ENCODE measurements at places on chromosomes 6 and 20.

DNA sequence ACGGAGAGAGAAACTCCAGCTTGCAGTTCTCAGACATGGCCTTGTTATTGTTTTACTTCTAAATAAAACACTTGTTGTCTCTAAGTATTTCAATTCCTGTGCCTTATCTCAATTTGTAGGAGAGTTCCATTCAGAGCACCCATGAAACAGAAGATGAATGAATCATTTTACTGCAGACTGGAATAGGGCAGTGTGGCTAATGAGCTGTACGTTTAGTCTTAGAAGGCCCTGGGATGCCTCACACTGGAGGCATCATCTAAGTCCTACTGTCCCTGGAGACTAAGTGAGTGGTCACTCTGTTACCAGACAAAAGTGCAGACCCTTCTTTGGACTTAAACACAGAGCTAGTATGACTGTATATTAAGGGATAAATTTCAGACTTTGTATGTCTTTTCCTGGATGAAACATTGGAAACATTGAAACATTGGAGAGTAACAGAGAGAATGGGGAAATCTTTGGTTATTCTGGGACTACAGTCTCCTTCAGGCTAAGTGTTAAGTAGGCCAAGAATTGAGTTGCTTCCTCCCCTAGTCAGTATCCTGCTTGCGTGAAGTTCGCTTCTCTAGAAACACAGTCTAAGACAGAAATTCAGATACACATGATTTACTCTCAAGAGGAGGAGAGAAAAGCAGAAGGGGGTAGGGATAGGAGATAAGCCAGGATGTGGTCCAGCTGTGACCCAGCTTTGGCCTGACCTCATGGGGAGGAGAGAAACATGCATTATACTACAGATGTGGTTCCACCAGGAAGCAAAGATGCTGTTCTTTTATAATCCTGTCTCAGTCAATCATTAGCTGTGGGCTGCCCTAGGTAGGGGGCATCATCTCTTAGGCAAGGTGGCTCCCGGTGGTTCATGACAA is 167.4 kb upstream of the BMP2 start:
- no peak for DNase-seq

DNA sequence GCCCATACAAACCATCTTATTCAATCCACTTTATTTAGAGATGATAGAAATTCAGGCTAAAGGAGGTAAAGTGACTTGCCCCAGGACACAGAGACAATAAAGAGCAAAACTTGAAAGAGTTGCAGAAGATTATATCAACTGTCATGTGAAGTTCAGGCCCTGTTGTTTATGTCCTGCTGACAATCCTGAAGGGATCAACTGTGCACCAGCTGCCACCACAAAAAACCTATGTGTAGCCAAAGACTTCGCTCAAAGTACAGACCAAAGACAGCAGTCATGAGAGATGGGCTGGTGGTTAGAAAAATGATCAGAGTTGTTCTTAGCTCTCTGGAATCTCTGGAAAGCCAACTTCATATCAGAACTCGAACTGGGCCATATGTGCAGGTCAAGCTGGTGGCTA is 16.0 kb upstream of the CITED2 start:
- DNase-seq = no peak

DNA sequence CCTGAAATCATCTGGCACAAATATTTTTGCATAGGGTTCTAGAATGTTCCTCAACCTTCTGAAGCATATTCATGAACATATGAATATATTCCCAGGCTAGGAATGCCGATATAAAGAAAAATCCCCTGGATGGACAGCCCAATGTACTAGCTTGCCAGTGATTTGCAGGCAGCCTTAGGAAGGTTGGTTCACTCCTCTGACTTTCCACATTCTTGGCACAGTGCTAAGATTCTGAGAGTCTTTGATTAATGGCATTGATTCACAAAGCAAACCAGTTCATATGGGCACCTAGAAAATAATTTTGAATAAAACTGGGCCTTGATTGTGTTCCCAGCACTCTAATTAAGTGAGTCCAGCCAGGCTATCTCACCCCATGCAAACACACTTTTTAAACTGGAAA is 56.9 kb upstream of the ENPP4 start:
- no peak for DNase-seq

GRCh38 chr6:5619249-5619648 is 357.9 kb downstream of the FARS2 start:
- no peak for DNase-seq

GRCh38 chr6:128397996-128398395 is 122.4 kb downstream of the PTPRK start:
- no peak for DNase-seq

GRCh38 chr6:157954150-157955117 is 27.2 kb upstream of the SYNJ2 start:
- DNase-seq = no peak

GRCh38 chr6:150093397-150093796 is 24.5 kb upstream of the ULBP3 start:
- no peak for DNase-seq

DNA sequence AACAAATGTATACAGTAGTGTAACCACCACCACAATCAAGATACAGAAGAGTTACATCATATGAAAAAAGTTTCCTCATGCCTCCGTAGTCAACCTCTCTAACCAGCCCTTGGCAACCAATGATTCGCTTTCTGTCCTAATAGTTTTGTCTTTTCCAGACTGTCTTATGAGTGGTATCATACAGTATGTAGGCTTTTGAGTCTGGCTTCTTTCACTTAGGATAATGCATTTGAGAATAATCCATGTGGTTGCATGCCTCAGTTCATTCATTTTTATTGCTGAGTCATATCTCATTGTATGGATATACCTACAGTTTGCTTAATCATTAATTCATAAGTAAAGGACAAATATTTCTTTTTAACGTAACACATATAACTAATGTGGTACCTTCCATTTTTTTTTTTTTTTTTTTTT is 86.4 kb upstream of the RIPOR2 start:
- no peak for DNase-seq

DNA sequence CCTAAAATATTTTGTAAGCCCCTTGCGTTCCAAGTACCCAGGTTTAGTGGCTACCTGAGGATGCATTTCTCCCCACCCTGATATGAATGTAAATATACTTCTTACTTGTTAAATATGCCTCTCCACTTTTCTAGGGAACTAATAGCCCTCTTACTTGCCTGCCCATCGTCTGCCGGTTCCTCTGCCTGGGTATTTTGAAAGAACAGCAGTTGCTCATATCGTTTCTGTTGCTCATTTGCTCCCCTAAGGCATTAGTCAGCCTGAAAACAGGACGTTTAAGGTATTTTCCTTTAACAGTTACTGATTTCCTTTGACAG is 141.3 kb upstream of the CARMIL1 start:
- peak; percentile 27 for DNase-seq

DNA sequence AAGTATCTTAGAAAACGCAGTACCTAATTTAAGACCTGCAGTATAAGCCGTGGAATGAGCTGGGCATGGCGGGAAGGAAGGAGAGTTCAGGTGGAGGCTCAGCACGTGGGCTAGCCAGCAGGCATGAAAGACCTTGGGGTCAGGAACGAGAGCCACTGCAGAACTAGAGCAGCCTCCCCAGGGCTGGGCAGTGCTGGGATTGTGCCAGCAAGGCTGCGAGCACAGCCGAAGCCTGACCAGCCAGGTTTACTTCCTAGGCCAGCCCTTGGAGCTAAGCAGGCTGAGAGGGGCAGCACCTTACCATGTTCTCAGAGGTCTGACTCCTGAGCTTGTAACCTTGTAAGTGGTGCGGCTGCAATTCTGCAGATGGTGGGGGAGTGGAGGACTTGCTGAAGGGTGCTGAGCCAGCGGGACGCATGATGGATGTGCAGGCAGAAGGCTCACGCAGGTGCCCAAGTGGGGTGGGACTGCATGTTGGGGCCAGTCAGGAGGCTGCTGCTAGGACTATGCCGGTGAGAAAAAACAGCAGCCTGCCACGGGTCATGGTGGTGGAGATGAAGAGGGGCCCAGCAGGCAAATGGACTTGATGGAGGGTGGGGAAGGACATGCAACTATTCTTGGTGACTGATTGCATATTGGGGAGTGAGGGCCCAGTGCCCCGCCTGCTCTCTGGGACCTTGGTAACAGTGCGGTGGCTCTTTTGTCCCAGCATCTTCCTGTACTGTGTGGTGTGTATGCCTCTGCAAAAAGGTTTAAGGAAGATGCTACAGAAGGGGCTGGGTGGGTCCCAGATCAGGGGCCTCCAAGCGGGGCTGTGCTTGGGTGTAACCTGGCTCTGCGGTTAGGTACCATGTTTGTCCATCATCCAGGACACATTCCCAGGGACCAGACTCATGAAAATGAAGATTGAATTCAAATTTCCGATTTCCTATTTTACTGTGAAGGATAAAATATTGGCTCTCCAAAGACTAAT is 37.6 kb upstream of the IRF4 start:
- DNase-seq = no peak

- peak; percentile 95 for DNase-seq
Observed at GRCh38 chr20:13546497-13547131, 92.1 kb downstream of the TASP1 start.

DNA sequence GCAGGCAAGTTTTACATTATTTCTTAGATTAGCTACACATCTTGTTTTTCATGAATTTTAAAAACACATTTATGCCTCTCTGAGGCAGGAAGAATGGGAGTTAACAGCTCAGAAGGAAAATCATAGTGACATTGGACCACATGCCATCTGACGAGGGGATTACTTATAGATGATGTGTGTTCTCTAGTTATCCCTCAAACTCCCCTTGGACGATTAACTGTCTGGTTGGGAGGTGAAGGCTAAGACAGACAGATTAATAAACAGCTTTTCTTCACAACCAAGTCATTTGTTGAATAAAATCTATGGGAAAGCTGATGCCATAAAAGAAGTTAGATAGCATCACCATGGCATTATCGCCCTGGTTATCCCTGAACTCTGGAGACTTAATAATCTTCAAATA is 80.0 kb upstream of the PREP start:
- DNase-seq = no peak

GRCh38 chr20:51400051-51400926 is 142.2 kb downstream of the NFATC2 start:
- no peak for DNase-seq

DNA sequence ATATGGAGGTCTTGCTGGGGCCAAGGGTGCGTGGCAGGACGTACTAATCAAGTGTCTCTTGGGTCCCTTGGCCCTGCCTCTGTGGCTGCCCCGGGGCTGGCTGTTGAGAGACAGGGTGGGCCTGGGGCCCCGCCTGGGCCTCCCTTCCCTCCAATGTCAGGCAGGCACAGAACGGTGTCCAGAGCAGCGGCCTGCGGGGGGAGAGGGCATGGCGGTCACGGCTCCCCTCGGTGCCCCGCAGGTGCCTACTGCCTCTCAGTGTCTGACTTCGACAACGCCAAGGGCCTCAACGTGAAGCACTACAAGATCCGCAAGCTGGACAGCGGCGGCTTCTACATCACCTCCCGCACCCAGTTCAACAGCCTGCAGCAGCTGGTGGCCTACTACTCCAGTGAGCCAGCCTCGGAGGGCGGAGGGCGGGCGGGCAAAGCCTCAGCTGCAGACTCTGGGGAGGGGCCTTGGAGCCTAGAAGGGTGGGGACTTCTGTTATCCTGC is 50.0 kb downstream of the SRC start:
- no peak for DNase-seq

DNA sequence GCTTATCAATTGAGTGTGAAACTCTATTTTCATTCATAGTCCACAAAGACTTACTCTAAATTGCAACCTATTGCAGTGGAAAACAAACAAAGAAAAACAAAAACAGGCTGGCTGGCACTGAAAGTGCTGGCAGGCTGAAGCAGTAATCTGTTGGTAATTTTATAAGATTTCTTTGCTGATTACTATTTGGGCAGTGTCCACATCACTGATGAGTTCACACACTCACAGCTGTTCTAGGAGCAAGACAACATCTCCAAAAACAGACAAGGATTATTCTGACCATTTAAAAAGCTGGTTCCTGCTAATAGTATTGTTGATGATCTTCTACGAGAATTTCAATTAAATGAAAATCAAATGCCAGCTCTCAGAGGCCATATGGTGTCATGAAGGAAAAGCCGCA is 26.9 kb downstream of the MARCKS start:
- no peak for DNase-seq

DNA sequence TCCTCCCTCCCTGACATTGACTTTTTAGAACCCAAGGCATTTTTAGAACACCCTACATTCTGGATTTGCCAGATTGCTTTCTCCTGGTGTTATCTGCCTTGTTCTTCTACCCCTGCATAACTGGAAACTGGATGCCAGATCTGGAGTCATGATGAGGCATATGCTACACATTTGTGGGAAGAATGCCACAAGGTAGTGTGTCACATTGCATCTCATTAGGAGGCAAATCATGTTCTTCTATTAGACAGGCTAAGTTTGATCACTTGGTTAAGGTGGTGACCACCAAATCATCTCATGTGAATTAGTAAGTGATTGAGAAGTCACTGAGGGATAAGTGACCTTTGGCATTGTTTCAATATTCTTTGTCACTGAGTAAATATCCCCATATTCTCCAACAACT is 12.9 kb upstream of the NKX2-2 start:
- DNase-seq = no peak

- DNase-seq = no peak
Observed at GRCh38 chr6:25981568-25982263, 19.1 kb downstream of the TRIM38 start.

GRCh38 chr6:27422651-27423332 is 34.2 kb downstream of the ZNF391 start:
- no peak for DNase-seq

- DNase-seq = no peak
Observed at GRCh38 chr6:43878823-43879495, 108.9 kb downstream of the VEGFA start.

DNA sequence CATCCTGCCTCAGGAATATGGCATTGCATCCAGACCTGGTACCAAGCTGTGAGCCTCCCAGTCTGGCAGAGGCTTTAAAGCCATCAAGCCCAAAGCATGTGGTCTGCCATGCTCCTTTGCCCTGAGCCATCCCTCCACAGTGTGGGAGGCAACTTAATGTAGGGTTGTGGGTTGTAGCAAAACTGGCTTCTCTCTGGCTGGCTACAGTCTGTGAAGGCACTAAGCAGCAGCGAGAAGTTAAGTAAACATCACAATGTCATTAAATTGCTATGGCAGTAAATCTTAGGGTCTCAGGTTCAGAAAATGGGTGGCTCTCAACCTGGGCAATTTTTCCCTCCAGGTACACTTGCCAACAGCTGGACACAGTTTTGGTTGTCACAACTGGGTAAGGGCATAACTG is 472.9 kb downstream of the PREX1 start:
- DNase-seq = no peak

- DNase-seq = no peak
Observed at GRCh38 chr6:150544793-150545192, 54.9 kb upstream of the PLEKHG1 start.

DNA sequence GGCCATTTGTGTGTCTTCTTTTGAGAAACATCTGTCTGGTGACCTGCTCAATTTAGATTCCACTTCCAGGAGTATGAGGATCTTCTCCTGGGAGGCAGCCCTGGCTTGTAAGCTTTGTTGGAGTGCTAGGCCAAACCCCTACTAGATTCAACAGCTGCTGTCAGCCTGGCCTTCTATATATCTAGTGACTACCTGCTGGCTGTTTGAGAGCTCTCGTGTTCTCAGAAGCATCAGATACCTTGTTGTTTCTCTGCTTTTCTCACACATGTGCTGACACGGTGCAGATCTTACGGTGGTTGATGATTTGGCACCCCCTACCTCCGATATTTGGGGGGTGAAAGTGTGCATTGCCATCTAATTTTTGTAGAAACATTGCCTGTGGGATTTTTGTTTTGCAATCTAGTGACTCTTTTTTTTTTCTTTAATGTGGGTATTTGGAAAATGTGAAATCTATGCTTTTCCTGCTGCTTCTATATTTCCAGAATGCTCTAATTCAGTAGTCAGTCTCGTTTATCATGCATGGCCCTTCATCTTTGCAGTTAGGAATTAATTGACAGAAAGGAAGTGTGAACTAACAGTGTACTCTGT is 4.7 kb downstream of the CCN2 start:
- no peak for DNase-seq
